ENCODE measurements at places on chromosomes 12 and 14.

GRCh38 chr14:50677527-50678063 lies 9.5 kb upstream of the SAV1 start:
- DNase-seq, result peak; percentile 28

GRCh38 chr14:100303179-100303578 lies 3.1 kb downstream of the SLC25A29 start:
- DNase-seq, result no peak

- DNase-seq, result no peak
These were observed 272.8 kb downstream of the KSR2 start for GRCh38 chr12:117695956-117696355.

DNA sequence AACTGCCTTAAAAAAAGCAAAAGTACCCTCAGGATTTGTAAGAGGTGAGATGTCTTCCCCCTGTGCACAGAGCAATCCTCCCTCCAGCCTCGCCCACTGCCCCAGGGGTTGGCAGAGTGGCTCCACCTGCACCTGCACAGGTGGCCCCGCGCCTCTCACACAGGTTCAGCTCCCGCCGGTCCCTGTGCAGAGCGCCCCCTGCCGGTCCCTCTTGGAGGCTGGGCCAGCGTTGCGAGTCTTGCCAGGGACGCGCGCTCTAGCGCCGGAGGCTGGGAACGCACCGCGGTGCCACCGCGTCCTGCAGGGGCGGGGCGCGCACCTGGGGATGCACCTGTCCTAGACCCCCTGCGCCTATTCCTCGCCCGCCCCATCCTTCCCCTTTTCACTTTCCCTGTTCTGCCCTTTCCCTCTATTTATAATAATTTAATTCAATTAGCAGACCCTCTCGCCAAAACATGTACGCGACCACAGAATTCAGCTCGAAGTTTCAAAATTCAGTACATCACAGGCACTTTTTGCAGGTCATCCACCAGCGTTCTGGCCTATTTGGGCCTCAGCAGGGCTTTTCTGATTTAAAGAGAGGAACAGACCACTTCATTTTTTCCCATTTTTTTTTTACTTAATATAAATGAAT lies 618.6 kb downstream of the AACS start:
- no peak for DNase-seq

DNA sequence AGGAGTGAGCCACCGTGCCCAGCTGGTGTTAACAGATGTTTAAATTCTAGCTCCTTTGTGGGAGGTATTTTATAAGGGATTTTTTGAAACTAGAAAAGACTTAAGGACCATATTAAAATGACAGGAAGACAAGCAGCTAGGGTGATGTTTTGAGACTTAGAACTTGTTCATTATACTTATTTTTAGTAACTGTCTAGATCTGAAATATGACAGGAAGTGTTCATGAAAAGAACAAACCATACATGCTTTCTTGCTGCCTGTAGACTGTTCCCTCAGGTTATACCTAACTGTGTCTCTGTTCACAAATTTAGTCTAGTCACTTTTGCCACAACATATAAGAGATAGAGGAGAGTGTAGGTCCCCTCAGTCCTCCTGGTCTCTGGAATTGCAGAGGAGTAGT lies 36.9 kb upstream of the KCNH3 start:
- no peak for DNase-seq

DNA sequence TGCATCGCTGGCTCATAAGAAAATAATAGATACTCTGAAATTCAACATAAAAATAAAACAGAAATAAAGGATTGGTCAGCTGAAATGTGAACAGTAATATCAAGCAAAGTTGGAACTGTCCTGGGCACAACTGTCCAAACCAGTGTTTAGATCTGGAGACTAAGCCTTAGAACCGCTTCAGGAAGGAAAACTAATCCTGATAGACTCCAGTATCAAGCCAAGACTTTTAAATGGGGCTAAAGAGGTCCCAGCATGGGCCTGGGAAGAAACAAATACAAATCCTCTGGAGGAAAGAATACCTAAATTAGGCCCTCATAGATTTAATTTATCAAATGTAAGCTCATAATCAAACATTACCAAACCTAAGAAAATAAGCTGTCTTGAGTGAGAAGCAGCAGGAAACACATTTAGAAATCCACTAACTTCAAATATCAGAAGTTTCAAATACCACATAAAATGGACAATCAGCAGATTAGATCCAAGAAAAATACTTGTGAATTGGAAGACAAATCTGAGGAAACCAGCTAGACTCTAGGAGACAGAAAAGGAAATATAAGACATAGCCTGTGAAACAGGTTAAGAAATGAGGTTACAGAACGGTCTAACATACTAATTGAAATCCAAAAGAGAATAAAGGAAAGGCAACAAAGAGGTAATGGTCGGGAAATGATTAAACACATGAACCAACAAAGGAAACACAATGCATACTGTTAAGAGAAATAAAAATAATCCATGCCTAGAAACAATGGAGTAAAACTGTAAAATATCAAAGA lies 27.6 kb downstream of the SCAF11 start:
- DNase-seq, result no peak

GRCh38 chr12:117599849-117600248 lies 238.4 kb upstream of the NOS1 start:
- DNase-seq, result no peak

DNA sequence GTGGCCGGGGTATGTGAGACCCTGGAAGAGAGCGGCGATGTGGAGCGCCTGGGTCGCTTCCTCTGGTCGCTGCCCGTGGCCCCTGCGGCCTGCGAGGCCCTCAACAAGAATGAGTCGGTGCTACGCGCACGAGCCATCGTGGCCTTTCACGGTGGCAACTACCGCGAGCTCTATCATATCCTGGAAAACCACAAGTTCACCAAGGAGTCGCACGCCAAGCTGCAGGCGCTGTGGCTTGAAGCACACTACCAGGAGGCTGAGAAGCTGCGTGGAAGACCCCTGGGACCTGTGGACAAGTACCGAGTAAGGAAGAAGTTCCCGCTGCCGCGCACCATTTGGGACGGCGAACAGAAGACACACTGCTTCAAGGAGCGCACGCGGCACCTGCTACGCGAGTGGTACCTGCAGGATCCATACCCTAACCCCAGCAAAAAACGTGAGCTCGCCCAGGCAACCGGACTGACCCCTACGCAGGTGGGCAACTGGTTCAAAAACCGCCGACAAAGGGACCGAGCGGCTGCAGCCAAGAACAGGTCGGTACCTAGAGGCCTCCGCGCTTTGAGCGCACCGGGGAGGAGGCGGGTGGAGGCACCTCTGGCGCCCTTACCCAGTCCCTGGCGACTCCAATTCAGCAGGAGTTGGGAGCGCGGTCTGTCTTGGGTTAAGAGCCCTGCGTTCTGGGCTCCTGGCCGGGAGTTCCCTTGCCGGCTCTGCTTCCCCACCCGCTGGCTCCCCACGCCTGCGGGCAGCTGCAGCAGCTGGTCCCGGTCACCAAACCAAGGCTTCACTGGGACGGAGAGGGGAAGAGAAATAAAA lies 700 bp downstream of the SIX6 start:
- no peak for DNase-seq

- no peak for DNase-seq
These were observed 42.8 kb downstream of the ACSM4 start for GRCh38 chr12:7346551-7347225.

GRCh38 chr14:104306450-104307040 lies 168.2 kb downstream of the KIF26A start:
- DNase-seq, result no peak

GRCh38 chr14:93095742-93096510 lies 19.8 kb downstream of the ITPK1 start:
- no peak for DNase-seq

DNA sequence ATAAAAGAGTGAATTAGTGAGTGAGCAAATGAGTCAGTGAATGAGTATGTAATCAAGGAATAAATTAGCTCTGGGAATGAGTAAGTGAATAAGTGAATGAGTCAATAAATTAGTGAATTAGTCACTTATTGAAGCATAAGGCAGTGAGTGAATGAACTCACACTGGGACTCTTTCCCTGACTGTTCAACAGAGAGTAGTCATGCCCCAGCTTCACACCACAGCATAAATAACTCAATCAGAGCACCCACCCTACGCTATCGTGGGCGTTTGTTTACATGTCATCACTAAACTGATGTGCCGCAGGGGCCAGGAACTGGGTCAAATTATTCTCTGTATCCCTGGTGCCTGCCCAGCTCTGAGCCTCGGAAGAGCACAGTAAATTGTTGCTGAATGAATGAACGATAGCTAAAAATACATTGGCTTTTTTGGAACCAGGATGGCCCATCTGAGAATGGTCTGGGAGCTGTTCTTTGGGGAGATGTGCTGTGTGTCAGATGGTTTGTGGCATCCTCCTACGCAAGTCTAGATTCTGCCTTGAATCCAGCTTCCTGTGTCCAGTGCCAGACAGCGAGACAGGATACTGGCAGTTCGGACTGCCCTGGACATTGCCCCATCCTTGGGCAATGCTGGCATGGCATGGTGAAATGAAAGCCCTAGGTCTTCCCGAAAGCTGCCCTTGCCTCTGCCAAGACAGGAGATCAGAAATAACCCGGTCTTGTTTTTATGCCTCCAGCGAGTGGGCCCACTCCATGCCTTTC lies 98.0 kb upstream of the RTL1 start:
- no peak for DNase-seq

DNA sequence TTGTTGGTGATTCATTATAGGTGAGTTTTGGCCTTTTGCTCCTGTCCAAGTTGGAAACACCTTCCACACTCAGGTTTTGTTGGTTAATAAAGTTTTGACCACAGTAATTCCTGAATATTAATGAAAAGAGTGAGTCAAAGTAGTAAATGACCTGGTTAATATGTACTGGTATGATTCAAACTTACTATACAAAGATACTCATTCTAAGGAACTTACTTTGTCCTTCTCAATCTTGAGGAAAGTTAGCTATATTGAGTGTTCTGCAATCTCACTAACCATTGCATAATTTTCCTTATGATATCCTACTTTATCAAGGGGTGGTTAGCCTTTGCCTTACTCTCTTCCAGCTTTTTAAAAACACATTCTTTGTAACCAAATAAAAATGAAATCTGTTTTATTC lies 20.9 kb upstream of the HECTD1 start:
- DNase-seq, result no peak

- DNase-seq, result no peak
These were observed 244.1 kb downstream of the FBXL14 start for GRCh38 chr12:1350055-1350933.

- DNase-seq, result no peak
These were observed 32.6 kb downstream of the CPSF2 start for GRCh38 chr14:92154283-92154942.

DNA sequence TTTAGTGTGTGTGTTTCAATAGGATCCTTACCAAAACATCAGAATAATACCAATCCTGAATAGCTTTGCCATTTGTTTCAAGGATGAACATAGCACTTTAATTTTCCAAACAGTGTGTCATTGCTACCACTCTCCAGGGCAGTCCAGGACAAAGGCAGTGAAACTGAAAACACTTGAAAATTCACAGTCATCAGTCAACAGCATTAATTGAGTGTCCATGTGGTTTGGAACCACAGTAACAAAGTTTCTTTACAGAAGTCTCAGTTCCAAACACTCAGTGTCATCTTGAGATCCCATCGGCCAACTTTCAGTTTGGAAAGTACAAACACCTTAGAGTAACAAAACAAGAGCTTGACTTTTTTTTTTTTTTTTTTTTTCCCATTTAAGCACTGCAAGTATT lies 228.4 kb upstream of the SOX5 start:
- no peak for DNase-seq

GRCh38 chr12:2586156-2587038 lies 208.4 kb upstream of the FKBP4 start:
- DNase-seq, result no peak

DNA sequence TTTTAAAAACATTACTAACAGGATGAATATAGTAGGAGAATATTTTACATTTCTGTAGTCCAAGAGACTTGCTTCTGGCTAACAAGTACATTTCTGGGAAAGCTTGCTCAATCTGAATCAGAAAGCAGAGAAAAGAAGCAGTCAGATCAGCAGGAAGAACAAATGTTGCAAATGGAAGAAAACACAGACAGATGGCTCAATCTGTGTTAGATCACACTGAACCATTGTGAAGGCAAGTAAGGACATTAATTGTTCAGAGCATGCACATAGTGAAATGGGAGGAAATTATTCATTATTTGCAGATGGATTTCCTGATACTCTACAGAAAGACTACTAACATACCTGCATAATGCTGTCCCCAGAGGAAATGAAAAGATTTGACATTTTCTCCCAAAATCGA lies 65.2 kb upstream of the CNOT2 start:
- no peak for DNase-seq

DNA sequence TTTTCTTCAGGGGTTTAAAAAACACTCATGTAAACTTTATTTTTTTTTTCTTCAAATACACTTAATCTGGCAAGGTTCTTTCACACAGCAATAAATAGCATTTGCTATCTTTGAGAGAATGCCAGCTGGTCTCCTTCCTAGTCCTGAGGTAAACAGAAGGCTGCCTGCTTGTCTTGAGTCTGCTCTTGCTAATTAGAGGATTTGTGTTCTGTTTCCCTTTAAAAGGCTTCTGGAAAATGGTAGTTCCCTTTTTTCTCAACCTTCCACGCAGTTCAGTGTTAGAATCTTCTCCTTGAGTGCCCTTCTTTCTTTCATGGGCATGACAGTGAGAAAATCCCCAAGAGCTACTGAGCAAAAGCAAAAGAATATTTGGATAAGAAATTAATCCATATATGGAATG lies 92.3 kb upstream of the DCN start:
- DNase-seq, result no peak

- DNase-seq, result no peak
These were observed 59.7 kb upstream of the ARID2 start for GRCh38 chr12:45669792-45670191.

GRCh38 chr12:99026332-99027054 lies 381.4 kb downstream of the APAF1 start:
- no peak for DNase-seq

DNA sequence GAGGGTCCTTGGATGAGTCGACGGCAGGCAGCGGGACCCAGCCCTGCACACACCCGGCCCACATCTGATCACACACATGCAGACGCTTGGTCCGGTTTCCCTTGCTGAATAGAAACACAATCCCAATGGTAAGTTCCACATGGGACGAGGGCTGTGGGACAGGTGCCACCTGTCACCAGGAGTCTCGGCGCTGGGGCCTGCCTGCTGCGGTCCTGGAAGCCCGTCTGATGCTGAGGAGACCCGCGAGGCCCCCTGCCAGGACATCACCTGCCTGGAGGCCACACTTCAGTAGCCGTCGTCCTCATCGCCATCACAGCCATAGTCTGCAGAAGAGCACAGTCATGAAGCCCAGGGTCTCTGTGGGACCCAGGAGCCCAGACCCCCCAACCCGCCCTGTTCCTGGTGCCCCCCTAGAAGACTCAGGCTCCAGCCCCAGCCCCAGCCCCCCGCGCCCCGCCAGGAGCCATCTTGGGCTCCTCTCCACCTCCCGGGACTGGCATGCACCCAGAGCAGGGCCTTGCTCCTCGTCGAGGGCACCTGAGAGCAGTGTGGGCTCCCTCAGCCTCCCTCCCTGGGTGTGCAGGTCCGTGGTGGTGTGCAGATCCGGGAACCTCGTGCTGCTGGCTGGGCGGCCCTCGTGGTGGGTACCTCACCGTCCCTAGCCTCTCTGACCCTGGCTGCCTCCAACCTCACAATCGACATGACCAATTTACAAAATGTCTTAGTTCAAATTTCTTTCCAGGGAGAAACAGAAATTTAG lies 29.3 kb upstream of the NUDT14 start:
- no peak for DNase-seq

GRCh38 chr14:31926652-31927347 lies 150.3 kb upstream of the ARHGAP5 start:
- DNase-seq, result no peak

Data from SIG-M5 (cell line).